ENCODE measurements at places on chromosomes 16 and 17.

DNA sequence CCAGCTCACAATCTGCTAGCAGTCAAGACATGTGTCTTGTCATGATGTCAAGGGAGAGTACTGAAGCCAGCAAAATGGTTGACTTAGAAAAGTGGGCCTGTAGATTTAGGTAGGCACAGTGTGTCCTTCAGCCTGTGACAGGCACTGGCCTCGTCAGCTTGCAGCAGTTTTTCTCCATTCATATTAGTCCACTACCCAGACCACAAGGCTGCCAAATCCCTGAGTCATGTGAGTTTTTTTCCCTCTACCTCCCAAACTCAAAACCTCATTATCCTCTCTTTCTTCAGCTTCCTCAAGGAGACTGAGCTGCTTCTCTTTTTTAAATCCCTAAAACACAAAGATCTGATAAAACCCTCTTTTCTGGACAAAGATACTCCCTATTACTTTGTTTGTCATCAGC lies 102.6 kb upstream of the HS3ST3A1 start:
- DNase-seq, result no peak

- DNase-seq, result no peak
Measured at GRCh38 chr16:87391324-87391949, 699 bp upstream of the MAP1LC3B start.

GRCh38 chr17:11900041-11900476 lies 97.2 kb downstream of the ZNF18 start:
- DNase-seq, result no peak

DNA sequence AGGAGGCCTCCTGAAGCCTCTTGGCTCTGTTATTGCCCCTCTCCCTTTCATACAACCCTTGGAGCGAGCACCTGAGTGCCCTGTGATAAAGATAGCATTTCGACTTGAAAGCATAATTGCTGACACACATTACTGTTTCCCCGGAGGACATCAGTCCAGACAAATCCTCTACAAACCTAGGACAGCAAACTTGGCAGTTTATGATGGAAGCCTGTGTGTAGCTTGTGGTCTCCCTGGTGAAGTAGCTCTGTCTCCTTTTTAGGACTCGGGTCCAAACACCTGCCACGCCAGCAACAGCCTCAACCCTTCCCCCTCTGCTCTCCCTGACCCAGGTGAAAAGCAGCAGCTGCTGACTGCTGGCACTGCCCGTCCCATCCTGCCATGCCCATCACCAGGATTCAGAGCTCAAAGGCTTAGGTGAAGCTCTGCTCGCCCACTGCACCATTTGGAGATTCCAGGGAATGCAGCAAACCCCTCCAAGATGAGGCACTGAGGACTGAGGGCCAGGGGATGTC lies 55.9 kb downstream of the IRX6 start:
- no peak for DNase-seq

DNA sequence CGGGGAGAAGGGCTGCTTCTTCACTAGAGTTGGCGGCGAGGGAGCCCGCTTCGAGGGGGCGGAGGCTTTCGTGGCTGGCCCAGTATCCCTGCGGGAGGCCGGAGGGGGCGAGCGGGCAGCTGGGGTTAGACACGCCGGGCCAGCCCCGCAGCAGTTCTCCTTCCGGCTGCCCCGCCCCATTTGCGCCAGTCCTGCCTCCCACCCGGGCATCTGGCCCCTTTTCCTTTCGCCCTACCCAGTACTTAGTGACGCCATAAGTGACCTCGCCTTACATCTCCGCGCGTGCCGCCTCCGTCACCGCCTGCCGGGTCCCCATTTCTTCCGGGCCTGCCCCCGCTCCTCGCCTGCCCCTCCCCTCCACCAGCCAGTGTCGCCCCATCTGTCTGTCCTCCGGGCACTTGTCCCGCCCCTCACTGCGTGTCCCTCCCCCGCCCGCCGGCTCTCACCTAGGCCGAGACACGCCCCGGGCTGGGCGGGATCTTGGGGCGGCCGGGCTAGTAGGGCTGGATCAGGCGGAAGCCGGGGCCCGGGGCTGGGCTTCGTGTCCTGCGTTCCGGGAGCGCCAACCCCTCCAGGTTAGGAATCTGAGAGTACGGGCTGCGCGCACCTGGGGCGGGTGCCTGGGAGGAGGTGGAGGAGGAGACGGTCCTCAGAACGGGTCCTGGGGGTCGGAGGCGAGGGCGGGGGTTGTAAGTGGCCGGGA lies 14.3 kb downstream of the SPATA32 start:
- peak; percentile 93 for DNase-seq

GRCh38 chr16:75590920-75591843 lies 25.0 kb downstream of the GABARAPL2 start:
- DNase-seq, result no peak
